Common myeloid progenitor, CD34-positive (primary cell): ENCODE measurements at places on chromosomes 4 and X.
A peak's percentile ranks its signal among the peaks of the same experiment; 100 is the strongest.

DNA sequence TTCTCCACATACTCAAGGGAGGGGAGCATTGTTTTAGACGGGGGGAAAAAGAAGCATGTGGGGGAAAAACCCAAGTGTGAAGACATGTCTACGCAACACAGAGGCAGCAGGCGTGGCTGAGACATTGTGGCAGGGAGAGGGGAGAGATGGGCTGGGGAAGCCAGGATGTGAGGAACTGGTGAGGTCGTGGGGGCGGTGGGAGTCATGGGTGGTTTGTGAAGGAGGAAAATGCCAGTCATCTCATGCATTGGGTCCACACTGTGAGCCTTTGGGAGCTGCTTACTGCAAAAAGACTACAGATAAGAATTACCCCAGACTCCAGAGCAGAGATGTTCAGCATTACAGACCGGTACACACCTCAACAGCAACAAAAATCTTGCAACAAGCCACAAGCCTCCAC, 2.1 kb downstream of the JAKMIP1 start:
- H3K27me3 ChIP-seq = peaks cover 92% of the 10 kb centered on the region
- DNase-seq = no peak
- H3K4me1 ChIP-seq = peaks cover 19% of the 10 kb centered on the region
- H3K4me3 ChIP-seq = no peak overlapping the region

- no peaks in the 10 kb centered on the region for H3K27me3 ChIP-seq
- no peak for DNase-seq
- H3K27ac ChIP-seq = no peak overlapping the region
- H3K4me1 ChIP-seq = no peaks in the 10 kb centered on the region
These were observed 220.0 kb downstream of the SPCS3 start for GRCh38 chr4:176539785-176540175.

GRCh38 chrX:101685923-101686322, 26.3 kb upstream of the ARMCX2 start:
- DNase-seq = no peak
- H3K27ac ChIP-seq = no peak overlapping the region
- no peaks in the 10 kb centered on the region for H3K36me3 ChIP-seq
- H3K4me1 ChIP-seq = peaks cover 2% of the 10 kb centered on the region

GRCh38 chrX:71098951-71099506, 3.4 kb downstream of the FOXO4 start:
- H3K36me3 ChIP-seq = no peaks in the 10 kb centered on the region
- no peak overlapping the region for H3K4me3 ChIP-seq
- H3K27me3 ChIP-seq = peaks cover 3% of the 10 kb centered on the region
- H3K27ac ChIP-seq = no peak overlapping the region

GRCh38 chr4:170758988-170759387, 669.2 kb upstream of the AADAT start:
- DNase-seq = no peak
- no peaks in the 10 kb centered on the region for H3K27me3 ChIP-seq
- H3K4me3 ChIP-seq = no peak overlapping the region
- no peaks in the 10 kb centered on the region for H3K4me1 ChIP-seq

DNA sequence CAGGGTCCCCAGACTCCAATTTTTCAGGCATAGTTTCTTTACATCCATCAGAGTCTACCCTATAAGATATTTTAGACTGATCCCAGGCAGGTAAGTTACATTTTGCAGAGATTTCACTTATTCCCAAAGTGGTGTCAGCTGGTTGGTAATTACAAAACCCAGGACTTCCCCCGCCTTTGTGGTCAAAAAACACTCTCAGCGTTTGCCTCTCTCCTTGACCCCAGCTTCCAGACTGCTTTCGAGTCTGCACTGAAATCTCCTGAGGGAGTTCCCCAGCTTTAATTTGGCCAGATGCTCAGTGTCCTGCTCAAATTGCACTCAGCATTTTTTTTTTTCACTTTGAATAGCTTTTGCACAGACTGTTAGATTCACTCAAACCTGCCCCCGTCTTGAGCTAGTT, 11.2 kb upstream of the AMOT start:
- no peak overlapping the region for H3K27ac ChIP-seq
- H3K4me3 ChIP-seq = no peak overlapping the region
- H3K27me3 ChIP-seq = no peaks in the 10 kb centered on the region
- H3K36me3 ChIP-seq = no peaks in the 10 kb centered on the region
- peaks cover 4% of the 10 kb centered on the region for H3K4me1 ChIP-seq
- DNase-seq = no peak

DNA sequence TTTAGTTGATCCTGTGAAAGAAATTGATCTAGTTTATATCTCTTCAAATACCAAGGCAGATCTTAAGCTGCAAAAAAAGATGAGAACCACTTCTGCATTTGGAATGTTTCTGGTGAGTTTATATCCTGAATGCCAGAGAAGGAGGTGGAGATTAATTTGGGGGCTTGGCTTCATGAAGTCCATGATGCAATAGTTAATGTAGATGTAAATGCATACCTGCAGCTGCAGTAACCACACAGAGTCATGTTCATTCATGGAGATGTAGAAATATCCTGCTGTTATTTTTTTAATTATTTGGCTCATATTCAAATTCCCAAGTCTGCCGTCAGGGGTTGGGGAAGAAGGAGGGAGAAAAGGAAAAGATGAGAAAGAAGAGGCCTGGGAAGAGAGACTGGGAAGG, at the start of gene SULT1E1:
Gene SULT1E1, minus strand, starts transcription at position 94 of the 400 bp plus-strand sequence. CDS start 2,501 bp downstream, outside the sequence.
- H3K4me1 ChIP-seq = no peaks in the 10 kb centered on the region
- no peak for DNase-seq
- H3K27me3 ChIP-seq = no peaks in the 10 kb centered on the region
- no peak within 1 kb of the TSS for H3K27ac ChIP-seq

DNA sequence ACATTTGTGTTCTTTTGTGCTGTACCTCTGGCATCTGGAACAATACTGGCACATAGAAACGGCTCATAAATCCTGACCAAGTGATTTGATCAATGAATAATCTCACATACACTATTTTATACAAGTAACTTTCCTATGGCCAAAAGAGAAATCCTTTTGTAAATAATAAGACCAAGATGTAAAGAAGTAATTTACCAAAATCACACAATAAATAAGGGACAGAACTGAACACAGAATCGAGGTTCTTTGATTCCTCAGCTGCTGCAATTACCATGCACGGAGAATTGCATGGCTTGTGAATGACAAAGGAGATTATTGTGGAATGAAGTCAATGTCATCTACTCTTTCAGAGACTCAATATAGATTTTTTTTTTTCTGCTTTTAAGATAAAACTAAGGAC, 576.8 kb upstream of the SMIM31 start:
- H3K27me3 ChIP-seq = no peaks in the 10 kb centered on the region
- H3K4me3 ChIP-seq = no peak overlapping the region
- H3K36me3 ChIP-seq = no peaks in the 10 kb centered on the region
- no peak overlapping the region for H3K27ac ChIP-seq
- DNase-seq = no peak

- no peak overlapping the region for H3K27ac ChIP-seq
- H3K4me3 ChIP-seq = no peak overlapping the region
- no peak for DNase-seq
- peaks cover 6% of the 10 kb centered on the region for H3K36me3 ChIP-seq
These were observed 46.9 kb downstream of the ACOX3 start for GRCh38 chr4:8393593-8394038.

- peaks cover 5% of the 10 kb centered on the region for H3K27me3 ChIP-seq
- no peak for DNase-seq
- no peak overlapping the region for H3K4me3 ChIP-seq
- H3K4me1 ChIP-seq = no peaks in the 10 kb centered on the region
- no peak overlapping the region for H3K27ac ChIP-seq
- no peaks in the 10 kb centered on the region for H3K36me3 ChIP-seq
These were observed 192.5 kb upstream of the TTC29 start for GRCh38 chr4:147138171-147138570.

GRCh38 chrX:107747596-107748161, 27.9 kb downstream of the TSC22D3 start:
- H3K4me1 ChIP-seq = peaks cover 5% of the 10 kb centered on the region
- H3K36me3 ChIP-seq = no peaks in the 10 kb centered on the region
- no peaks in the 10 kb centered on the region for H3K27me3 ChIP-seq
- no peak overlapping the region for H3K4me3 ChIP-seq

- H3K27me3 ChIP-seq = peaks cover 5% of the 10 kb centered on the region
- DNase-seq = no peak
- no peaks in the 10 kb centered on the region for H3K36me3 ChIP-seq
- no peak overlapping the region for H3K27ac ChIP-seq
- peaks cover 9% of the 10 kb centered on the region for H3K4me1 ChIP-seq
These were observed 36.3 kb downstream of the RTL3 start for GRCh38 chrX:78622831-78623230.

DNA sequence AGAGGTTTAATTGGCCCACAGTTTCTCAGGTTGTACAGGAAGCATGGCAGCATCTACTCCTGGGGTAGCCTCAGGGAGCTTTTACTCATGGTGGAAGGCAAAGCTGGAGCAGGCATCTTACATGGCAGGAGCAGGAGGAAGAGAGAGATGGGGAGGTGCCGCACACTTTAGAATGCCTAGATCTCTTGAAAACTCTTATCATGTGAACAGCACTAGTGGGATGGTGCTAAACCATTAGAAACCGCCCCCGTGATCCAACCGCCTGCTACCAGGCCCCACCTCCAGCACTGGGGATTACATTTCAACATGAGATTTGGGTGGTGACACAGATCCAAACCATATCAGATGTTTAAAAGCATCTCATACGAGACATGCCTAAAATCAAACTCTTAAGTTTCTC, 41.6 kb upstream of the SCOC start:
- H3K4me1 ChIP-seq = no peaks in the 10 kb centered on the region
- H3K27ac ChIP-seq = no peak overlapping the region
- no peak for DNase-seq
- H3K36me3 ChIP-seq = no peaks in the 10 kb centered on the region

GRCh38 chrX:153639177-153640044, 7.6 kb upstream of the DUSP9 start:
- H3K27ac ChIP-seq = no peak overlapping the region
- H3K27me3 ChIP-seq = no peaks in the 10 kb centered on the region
- no peaks in the 10 kb centered on the region for H3K36me3 ChIP-seq
- no peak for DNase-seq
- H3K4me3 ChIP-seq = no peak overlapping the region

- no peaks in the 10 kb centered on the region for H3K27me3 ChIP-seq
- DNase-seq = peak; percentile 94
These were observed 26.3 kb downstream of the RTL5 start for GRCh38 chrX:72105436-72105835.

DNA sequence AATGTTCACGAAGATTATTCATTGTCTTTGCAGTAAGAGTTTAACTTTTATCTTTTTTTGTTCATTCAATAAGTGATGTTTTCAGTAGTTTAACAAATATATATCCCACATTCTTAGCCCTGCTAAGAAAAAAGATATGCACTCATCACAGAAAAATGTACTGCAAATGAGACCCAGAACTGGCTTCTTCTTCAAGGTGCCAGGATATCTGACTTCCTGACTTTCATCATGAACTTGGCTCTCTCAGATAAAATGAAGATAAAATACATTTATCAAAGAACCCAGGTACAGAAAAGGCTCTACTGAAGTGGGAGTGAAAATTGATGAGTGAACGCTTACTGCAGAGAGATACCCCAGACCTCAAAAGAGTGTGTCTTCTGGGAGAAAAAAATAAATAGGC, 177.8 kb upstream of the DKK2 start:
- H3K27ac ChIP-seq = no peak overlapping the region
- no peaks in the 10 kb centered on the region for H3K27me3 ChIP-seq
- H3K4me3 ChIP-seq = no peak overlapping the region
- H3K4me1 ChIP-seq = no peaks in the 10 kb centered on the region
- H3K36me3 ChIP-seq = no peaks in the 10 kb centered on the region

DNA sequence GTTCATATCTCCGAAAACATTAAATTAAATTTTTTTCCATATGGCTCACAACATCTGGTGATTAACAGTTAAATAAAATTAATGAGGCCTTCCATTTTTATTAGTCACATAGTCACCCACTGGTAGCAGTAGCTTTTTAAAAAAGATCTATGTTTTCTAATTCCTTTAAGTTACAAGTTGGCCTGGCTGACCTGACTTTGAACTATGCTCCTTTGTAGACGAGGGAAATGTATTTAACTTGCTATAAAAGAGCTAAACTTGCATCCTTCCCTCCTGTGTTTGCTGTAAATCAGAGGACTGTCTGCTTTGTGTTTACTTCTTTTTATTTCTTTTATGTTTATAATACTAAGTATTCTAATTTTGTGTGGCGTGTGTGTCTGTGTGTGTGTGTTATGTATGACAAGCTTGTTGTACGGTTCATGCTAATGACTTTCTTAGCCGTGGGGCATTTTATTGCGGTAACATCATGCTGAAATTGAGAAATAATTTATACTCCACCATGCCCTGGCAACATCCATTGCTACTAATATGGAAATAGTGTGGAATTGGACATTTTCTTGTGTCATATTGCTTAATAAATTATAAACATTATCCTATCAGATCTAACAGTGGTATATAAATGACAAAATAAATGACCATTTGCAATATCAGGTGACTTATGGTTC, 241.7 kb downstream of the SNCA start:
- no peak for DNase-seq
- no peak overlapping the region for H3K4me3 ChIP-seq
- H3K36me3 ChIP-seq = no peaks in the 10 kb centered on the region
- no peak overlapping the region for H3K27ac ChIP-seq
- H3K27me3 ChIP-seq = no peaks in the 10 kb centered on the region

GRCh38 chr4:139223682-139224317, 46.8 kb upstream of the ELF2 start:
- no peak overlapping the region for H3K27ac ChIP-seq
- H3K4me3 ChIP-seq = no peak overlapping the region
- peak; percentile 27 for DNase-seq
- H3K4me1 ChIP-seq = peaks cover 13% of the 10 kb centered on the region
- H3K27me3 ChIP-seq = no peaks in the 10 kb centered on the region
- H3K36me3 ChIP-seq = no peaks in the 10 kb centered on the region

DNA sequence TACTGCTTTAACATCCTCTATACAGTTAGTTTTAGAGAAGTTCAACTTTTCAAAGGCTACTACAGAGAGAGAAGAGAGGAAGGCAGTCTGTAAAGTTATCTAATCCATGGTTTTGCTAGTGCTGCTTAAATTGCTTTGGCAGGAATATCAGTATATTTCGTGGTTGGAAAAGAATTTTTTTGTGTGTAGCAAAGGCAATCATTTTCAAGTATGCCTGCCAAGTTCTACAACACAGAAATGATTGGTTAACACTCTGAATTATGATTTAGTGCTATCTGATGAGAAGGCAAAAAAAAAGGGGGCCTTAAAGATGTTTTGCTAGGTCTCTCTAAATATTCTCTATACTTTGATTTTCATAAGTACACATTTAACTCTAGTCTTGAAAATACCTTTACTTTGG, 133.1 kb downstream of the JADE1 start:
- H3K27ac ChIP-seq = no peak overlapping the region
- peaks cover 6% of the 10 kb centered on the region for H3K36me3 ChIP-seq
- no peak overlapping the region for H3K4me3 ChIP-seq

- no peaks in the 10 kb centered on the region for H3K4me1 ChIP-seq
- no peak for DNase-seq
- H3K4me3 ChIP-seq = no peak overlapping the region
- no peak overlapping the region for H3K27ac ChIP-seq
These were observed 17.8 kb upstream of the TENM3 start for GRCh38 chr4:182225257-182225852.

DNA sequence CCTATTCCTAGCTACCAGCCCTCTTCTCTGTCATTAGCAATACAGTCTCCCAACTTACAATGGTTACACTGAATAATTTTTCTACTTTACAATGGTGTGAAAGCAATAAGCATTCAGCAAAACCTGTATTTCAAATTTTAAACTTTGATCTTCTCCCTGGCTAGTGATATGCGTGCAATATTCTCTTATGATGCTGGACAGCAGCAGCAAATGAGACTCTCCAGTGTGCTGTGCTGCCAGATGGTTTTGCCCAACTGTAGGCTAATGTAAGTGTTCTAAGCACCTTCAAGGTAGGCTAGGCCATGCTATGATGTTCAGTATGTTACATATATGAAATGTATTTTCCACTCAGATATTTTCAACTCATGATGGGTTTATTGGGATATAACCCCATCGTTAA, 5.9 kb upstream of the GAR1 start:
- peaks cover 4% of the 10 kb centered on the region for H3K4me1 ChIP-seq
- H3K27ac ChIP-seq = no peak overlapping the region
- no peaks in the 10 kb centered on the region for H3K27me3 ChIP-seq
- DNase-seq = no peak
- no peak overlapping the region for H3K4me3 ChIP-seq
